ENCODE measurements at places on chromosomes 12 and 14. TPM values are rescaled to one million over a fixed set of nuclear protein-coding genes. Genes with fewer than 3 reads are reported as not detected.

GRCh38 chr14:100679153-100679552, 47.5 kb upstream of the DLK1 start:
- no peak for DNase-seq
- peak overlapping the region; percentile 91 for H3K27ac ChIP-seq
- no peak overlapping the region for H3K4me3 ChIP-seq

DNA sequence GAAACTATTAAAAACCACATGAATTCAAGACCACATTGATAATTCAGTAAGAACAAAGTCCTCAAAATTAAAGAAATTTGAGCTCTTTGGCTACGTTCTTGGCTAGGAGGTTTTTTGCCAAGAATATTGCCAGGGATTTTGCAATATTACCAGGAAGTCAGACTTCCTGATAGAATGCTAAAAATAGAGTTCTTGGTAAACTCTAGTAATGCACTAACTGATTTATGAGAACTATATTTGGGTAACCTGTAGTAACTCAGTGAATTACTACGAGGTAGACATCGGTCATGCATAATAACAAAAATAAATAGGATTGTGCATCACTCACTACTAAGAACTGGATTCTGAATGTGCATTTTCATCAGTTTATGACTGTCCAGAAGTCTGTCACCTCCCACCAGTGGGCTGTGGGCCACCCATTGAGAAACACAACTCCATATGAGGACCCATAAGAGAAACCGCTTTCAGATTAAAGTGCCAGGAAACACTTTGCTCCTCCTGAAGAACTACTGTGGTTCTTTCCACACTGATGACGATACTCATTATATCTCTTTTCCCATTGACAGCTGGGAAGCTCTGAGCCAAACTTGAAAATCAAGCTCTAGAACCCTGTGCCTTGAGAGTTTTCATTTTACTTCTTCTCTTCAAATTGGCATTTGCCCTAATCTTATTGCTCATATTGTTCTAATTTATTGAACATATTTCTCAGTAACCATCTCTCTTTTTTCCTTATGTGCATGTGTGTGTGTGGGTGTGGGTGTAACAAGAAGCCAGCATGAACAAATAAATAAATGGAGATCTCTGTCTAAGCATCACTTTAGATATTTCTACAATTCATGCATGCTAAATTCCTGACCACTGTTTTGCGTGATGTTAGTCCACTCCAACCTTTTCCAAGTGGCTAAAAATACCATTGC, 116.6 kb downstream of the BCL11B start:
- H3K36me3 ChIP-seq: no peaks in the 10 kb centered on the region
- DNase-seq: no peak
- H3K27me3 ChIP-seq: no peaks in the 10 kb centered on the region
- no peak overlapping the region for H3K4me3 ChIP-seq
- no peaks in the 10 kb centered on the region for H3K4me1 ChIP-seq

DNA sequence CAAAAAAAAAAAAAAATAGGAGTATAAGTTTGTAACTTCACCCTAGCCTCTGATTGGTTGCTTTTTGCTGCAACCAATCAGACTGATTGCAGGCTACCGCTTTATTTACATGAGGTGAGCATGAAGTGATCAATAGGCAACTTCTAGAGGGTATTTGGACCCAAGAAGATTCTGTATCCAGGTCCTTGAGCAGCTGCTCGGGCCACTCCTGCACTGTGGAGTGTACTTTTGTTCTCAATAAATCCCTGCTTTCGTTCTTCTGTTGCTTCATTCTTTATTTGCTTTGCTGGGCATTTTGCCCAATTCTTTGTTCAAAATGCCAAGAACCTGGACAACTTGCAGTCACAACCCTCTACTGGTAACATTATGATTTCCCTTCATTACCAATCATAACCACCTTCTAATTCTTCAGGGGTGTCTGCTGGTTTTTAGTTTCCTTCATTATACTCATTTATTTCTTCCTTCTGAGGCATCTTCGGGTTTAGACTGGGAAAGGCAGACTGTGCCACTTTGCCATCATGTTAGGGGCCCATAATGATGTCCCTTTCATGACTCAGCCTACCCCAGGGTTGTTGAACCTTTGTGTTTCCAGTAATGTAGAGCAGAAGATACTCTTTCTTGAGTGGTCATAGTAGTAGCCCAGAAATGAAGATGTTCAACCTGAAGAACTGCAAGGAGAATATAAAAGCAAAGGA, 43.4 kb upstream of the LIMA1 start:
- peaks cover 3% of the 10 kb centered on the region for H3K4me1 ChIP-seq
- H3K36me3 ChIP-seq: no peaks in the 10 kb centered on the region
- no peak for DNase-seq

- no peak for DNase-seq
- no peaks in the 10 kb centered on the region for H3K4me1 ChIP-seq
Observed at GRCh38 chr12:41073633-41074472, 114.3 kb upstream of the PDZRN4 start.

GRCh38 chr14:98197933-98198332, 1074.1 kb downstream of the BCL11B start:
- no peak overlapping the region for H3K27ac ChIP-seq
- no peaks in the 10 kb centered on the region for H3K36me3 ChIP-seq
- no peaks in the 10 kb centered on the region for H3K27me3 ChIP-seq
- no peak for DNase-seq
- no peak overlapping the region for H3K4me3 ChIP-seq

GRCh38 chr12:32155961-32156529, 49.4 kb downstream of the BICD1 start:
- no peaks in the 10 kb centered on the region for H3K36me3 ChIP-seq
- no peaks in the 10 kb centered on the region for H3K27me3 ChIP-seq
- no peak overlapping the region for H3K4me3 ChIP-seq
- no peaks in the 10 kb centered on the region for H3K4me1 ChIP-seq

- no peak for DNase-seq
- H3K27me3 ChIP-seq: no peaks in the 10 kb centered on the region
- no peak overlapping the region for H3K27ac ChIP-seq
- H3K4me3 ChIP-seq: no peak overlapping the region
- H3K4me1 ChIP-seq: no peaks in the 10 kb centered on the region
Observed at GRCh38 chr14:88454886-88455285, 69.4 kb downstream of the SPATA7 start.

GRCh38 chr14:24889843-24890242, 160.1 kb downstream of the STXBP6 start:
- no peak overlapping the region for H3K4me3 ChIP-seq
- no peaks in the 10 kb centered on the region for H3K4me1 ChIP-seq
- no peak overlapping the region for H3K27ac ChIP-seq
- no peaks in the 10 kb centered on the region for H3K27me3 ChIP-seq

DNA sequence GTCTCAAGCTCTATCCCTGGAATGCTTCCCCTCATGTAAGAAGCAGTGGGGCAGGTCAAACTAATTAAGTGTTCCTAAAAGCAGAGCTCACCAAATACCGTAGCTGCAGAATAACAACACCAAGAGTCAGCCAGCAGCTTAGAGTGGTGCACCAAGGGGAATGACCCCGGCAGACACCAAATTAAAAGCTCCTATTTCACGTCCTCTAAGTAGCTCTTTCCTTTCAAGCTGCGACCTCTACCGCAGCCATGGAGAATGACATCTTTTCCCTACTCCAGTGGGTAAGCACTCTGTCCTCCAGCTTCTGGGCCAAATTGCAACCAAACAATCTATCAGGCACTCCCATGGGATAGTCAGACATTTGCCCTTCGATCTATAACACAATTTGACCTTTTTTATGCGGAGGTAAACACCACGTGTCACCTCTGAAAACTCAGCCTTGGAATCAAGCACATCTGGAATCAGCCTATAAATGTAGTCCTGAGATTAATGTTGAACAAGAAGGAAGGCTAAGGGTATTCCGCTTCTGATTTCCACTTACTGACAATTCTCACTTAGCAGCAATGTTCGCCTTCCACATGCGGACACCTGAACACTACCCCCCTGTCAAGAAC, 67.6 kb upstream of the CDKN3 start:
- H3K27ac ChIP-seq: no peak overlapping the region
- no peaks in the 10 kb centered on the region for H3K4me1 ChIP-seq
- no peaks in the 10 kb centered on the region for H3K27me3 ChIP-seq
- no peak overlapping the region for H3K4me3 ChIP-seq
- DNase-seq: no peak

Gene NFKBIA
- 418 TPM for total RNA-seq

Gene BCAT1
- 8.8 TPM for total RNA-seq
